ENCODE measurements at places on chromosomes 6 and 20.

DNA sequence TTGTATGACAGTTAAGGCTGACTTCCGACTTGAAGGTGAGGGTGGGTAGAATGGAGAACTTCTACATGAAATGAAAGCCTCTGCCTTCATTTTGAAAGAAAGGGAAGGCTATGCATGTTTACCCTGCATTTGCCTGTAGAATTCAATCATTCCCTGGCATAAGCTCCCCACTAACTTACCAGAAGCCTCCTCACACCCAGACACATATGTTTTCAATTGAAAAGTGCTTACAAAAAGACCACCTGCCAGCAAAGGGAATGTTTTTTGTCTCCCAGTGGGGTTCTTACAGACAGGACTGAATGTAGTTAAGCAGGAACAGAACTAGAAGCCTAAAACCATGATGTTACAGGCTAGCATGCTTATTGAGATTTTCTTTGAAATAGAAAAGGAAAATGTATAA is 392.1 kb upstream of the HSF2 start:
- no peak for DNase-seq

GRCh38 chr6:135002974-135003703 is 51.5 kb downstream of the HBS1L start:
- DNase-seq = no peak

DNA sequence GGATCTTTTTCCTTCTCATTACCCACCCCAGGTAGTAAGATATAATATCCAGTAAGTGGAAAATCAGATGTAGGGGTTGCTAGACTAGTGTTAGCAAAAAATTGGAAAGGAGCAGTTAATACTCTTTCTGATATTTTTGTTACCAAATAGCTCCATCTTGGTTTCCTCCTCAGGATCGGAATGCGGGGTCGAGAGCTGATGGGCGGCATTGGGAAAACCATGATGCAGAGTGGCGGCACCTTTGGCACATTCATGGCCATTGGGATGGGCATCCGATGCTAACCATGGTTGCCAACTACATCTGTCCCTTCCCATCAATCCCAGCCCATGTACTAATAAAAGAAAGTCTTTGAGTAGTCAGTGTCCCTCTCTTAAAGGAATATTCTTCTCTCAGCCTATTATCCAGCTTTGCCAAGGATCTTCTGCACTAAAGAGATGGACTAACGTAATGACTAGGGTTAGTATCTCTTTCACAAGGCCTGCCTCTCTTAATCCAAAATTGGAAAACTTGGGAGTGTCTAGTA is 1.5 kb downstream of the ROMO1 start:
- no peak for DNase-seq

DNA sequence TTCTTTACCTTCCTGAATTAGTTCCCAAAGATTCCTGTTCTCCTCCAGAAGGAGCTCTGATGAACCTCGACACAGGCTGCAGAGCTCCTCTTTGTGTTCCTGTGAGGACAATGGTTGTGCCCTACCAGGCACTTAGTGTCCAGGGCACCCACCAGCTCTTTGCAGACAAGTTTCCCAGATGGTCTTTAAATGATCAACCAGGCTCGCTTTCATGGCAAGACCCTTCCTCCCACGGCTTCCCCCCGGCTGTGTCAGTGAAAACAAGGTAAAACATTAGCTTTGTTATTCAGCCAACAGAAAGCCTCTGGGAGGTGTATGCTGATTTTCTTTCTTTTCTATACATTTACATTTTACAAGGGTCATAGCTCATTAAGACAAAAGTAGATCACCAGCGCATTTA is 32.3 kb upstream of the CNKSR3 start:
- no peak for DNase-seq

- no peak for DNase-seq
Observed at GRCh38 chr6:170174124-170174770, 116.6 kb downstream of the DLL1 start.

- no peak for DNase-seq
Observed at GRCh38 chr6:140077827-140078560, 703.5 kb upstream of the CITED2 start.

DNA sequence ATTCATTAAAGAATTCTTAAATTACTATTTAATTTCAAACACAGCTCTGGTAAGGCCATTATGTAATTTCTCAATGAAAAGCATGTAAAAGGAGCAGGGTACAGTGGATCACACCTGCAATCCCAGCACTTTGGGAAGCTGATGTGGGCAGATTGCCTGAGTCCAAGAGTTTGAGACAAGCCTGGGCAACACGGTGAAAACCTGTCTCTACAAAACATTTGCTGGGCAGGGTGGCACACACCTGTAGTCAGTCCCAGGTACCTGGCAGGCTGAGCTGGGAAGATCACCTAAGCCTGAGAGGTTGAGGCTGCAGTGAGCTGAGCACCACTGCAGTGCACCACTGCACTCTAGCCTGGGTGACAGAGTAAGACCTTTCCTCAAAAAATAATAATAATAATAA is 37.4 kb downstream of the MDN1 start:
- DNase-seq = no peak

GRCh38 chr20:22546344-22546743 is 38.0 kb downstream of the FOXA2 start:
- no peak for DNase-seq

DNA sequence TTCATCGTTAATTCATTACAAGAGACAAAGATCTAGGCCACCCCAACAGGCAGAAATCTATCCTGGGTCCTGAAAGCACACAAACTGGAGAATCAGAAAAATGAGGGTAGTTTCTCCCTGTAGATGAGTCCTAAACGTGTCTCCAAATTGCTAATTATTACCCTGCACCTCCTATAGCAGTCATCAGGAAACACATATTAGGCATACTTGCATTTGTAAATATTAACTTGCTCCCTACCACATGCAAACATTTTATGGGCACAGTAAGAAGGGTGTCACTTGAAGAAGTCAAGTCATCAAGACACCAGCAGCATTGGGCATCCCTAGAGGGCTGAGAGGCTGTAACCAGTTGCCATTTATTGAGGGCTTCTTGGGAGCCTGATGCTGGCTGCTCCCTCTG is 17.9 kb upstream of the SIRPB1 start:
- DNase-seq = no peak

- no peak for DNase-seq
Observed at GRCh38 chr6:95133578-95133977, 443.8 kb upstream of the MANEA start.

DNA sequence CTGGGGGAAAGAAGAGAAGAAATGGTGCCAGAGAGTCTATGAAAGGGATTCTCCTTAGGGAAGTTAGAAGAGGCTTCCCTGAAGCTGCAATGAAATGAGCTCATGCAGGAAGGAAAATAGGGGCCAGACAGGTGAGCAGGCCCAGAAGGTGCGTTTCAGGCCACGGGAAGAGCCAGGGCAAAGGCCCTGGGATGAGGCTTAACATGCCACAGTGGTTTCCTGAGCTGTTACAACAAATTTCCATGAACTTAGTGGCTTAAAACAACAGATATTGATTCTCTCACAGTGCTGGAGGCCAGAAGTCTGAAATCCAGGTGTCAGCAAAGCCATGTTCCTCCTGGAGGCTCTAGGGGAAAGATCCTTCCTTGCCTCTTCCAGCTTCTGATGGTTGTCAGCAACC is 167.9 kb downstream of the TFAP2C start:
- no peak for DNase-seq

DNA sequence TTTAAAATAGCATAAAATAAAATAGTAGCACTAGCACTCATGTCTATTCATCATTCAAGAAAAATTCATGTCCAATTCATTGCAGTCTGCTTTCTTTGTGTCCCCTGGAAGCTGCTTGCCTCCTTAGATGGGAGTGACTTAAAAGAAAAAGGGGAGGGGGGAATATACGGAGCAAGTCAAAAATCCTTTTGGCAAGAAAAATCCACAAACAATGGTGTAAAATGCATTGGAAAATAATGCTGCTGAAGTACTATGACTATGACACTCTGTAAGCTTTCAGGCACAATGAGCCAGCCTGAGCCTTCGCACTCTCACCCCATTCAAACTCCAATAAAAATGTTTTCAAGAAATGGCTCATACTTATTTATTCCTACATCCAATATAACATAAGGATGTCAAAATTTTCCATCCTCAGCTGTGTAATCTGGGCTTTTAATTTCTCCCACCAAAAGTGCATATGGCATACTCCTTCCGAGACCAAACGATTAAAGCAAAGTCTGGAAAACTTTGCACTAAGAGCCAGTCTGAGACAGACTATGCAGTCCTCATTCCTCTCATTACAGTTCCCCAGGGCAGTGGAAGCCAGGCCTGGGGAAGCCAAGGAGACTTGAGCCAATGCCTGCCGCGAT is 790 bp downstream of the NEDD9 start:
- DNase-seq = no peak

- no peak for DNase-seq
Observed at GRCh38 chr6:119119989-119120388, 41.5 kb upstream of the FAM184A start.

DNA sequence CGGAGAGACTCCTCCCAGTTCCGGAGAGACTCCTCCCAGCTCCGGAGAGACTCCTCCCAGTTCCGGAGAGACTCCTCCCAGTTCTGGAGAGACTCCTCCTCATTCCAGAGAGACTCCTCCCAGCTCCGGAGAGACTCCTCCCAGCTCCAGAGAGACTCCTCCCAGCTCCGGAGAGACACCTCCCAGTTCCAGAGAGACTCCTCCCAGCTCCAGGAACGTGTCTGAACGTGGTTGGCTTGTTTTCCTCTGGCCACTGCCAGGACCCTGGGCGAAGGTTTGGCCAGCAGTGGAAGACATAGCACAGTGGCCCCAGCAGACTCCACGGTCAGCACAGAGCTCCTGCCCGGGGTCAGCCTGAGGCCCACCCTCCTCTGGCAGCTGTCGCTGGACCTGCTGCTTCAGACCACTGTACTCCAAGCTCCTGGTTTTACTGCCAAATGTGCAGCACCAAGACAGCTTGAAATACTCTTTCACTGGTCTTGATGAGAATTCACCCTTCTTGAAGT is 122.3 kb upstream of the AFDN start:
- no peak for DNase-seq

- no peak for DNase-seq
Observed at GRCh38 chr6:152277826-152278329, 359.3 kb downstream of the SYNE1 start.

DNA sequence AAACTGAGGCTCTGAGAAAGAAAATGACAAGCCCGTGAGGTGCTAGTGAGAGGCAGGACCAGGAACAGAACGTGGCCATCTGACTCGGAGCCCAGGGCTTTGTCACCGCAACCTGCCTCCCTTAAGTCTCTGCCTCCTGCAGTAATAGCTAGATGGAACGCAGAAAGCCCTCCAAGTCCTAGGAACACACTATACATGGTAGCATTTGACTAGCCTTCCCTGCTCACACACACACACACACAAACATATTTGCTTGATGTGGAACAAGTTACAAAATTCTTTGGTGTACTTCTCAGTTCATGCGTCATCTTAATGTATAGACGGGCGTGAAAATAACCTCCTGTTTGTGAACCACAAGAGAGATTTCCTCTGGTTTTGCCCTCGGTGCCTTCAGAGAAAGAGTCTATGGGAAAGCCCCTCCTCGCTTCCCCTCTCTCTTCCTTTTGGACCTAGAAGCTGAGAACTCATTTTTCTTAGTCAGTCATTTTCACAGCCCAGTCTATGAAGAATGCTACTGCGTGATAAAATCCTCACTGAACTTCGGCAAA is 38.8 kb downstream of the C6orf52 start:
- DNase-seq = peak; percentile 11

DNA sequence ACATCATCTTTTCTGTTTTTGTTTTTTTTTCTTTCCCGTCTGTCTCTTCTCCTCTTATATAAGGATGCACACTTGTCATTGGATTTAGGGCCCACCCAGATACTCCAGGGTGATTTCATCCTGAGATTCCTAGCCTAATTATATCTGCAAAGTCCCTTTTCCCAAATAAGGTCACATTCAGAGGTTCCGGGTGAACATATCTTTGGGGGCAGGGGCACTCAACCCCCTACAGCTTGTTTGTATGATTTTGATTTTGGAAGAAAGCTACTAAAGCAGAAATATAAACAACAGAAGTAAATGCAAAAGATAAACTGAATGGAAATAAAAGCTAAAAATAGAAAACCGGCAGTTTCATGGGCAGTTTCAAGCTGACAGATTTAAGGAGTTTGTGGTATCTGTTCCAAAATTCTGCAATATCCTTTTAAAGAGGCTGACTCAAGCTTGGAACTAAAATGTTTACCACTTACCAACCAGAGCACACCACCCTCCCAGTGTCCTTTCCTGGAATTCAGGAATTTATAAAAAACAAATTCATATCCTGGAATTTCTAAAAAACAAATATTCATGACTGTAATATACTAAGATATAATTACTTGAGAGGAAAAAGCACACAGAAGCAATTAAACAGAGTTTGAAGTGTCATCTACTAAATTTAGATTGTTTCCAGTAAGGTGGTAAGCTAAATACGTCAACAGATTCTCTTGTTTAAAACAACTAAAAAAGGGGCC is 100.0 kb upstream of the CARMIL1 start:
- DNase-seq = no peak

GRCh38 chr20:50305636-50306477 is 115.2 kb downstream of the CEBPB start:
- no peak for DNase-seq

- DNase-seq = no peak
Observed at GRCh38 chr6:166267526-166267925, 40.7 kb downstream of the PRR18 start.

GRCh38 chr6:27679964-27680694 is 207.2 kb upstream of the ZNF184 start:
- DNase-seq = no peak

GRCh38 chr20:50867805-50868204 is 63.4 kb downstream of the ADNP start:
- no peak for DNase-seq

- peak; percentile 59 for DNase-seq
Observed at GRCh38 chr20:23419995-23420901, 1.0 kb downstream of the NAPB start.

- no peak for DNase-seq
Observed at GRCh38 chr6:130482645-130483390, 117.0 kb downstream of the TMEM200A start.

- no peak for DNase-seq
Observed at GRCh38 chr20:50545126-50545525, 34.9 kb downstream of the PTPN1 start.

DNA sequence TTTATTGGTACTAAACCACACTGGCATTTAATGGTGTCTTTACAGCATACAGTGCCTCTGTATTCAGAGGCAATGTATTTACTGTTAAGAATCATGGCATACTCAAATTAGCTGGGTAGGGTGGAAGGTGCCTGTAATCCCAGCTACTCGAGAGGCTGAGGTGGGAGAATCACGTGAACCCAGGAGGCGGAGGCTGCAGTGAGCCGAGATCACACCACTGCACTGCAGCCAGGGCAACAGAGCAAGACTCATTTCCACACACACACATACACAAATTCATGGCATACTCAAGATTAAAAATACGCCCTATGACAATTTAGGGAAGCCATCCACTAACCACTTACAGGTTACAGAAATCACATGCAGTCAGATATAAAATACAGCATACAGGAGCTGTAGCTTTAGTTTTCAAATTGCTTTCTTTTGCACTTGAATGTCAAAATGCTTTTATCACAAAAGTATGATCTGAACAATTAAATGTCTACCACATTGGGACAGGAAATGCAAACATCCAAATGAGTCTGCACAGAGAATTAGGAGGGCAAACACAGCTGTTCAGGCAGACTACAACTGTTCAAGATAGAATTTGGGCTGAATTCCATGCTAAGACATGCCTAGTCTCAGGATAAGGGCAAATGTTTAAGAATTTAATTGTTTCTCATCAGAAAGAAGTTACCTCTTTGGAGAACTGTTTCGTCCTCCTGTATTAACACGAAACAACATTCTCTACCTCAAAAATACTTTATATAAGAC is 36.4 kb downstream of the CSNK2A1 start:
- no peak for DNase-seq

GRCh38 chr20:45487231-45487635 is 17.7 kb downstream of the WFDC2 start:
- DNase-seq = no peak

All from stimulated activated CD4-positive, alpha-beta T cell treated with anti-CD3 and anti-CD28 coated beads, Interleukin-2, amount 100 ng/mL, for 24 hours (primary cell).